H54 (cell line): ENCODE measurements at places on chromosomes 12 and 14.

- no peak for DNase-seq
These were observed 193.1 kb downstream of the SOX5 start for GRCh38 chr12:23756416-23756815.

GRCh38 chr14:33551963-33552362 is 398.9 kb downstream of the EGLN3 start:
- DNase-seq, result no peak

GRCh38 chr14:30751646-30752416 is 122.5 kb upstream of the COCH start:
- DNase-seq, result no peak

DNA sequence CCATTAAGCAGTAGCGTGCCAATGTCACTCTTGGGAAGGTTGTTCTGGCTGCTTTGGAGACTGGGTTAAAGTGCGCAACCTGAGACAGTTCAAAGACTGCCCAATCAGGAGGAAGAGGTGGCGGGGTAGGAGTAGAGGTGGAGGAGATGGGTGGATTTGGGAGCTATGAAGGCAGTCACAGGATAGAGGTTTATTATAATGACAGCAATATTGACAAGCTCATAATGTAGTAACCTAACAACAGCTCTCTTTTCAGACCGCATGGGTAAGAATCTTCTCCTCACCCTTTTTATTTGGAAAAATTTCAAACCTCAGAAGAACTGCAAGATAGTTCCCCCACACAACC is 5.3 kb upstream of the PSMD9 start:
- no peak for DNase-seq

- no peak for DNase-seq
These were observed 25.0 kb downstream of the LARP4 start for GRCh38 chr12:50425589-50426258.

GRCh38 chr12:108190529-108190928 is 61.4 kb downstream of the WSCD2 start:
- no peak for DNase-seq

GRCh38 chr12:15987696-15988095 is 76.6 kb downstream of the DERA start:
- no peak for DNase-seq

- DNase-seq, result no peak
These were observed 31.1 kb upstream of the EIF5 start for GRCh38 chr14:103302966-103303365.

- no peak for DNase-seq
These were observed 154.2 kb downstream of the NRXN3 start for GRCh38 chr14:78324353-78324752.

DNA sequence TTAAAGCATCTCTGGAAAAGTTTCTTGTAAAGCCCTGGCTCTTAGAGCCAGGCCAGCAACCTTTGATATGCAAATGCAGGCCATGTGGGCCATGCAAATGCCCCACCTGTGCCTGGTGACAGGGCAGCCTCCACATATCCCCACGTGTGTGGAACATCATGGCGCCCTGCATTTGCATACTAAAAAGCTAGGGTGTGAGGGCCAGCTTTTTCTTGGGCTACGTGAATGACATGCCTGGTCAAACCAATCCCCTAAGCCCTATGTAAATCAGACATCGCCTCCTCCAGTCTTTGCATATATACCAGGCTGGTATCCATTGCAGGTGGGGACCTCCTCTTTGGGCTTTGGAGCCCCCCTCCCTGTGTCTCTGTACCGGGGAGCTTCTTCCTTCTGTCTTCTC is 6.4 kb downstream of the CSRP2 start:
- DNase-seq, result no peak

- no peak for DNase-seq
These were observed 56.7 kb downstream of the BEGAIN start for GRCh38 chr14:100530270-100531072.

DNA sequence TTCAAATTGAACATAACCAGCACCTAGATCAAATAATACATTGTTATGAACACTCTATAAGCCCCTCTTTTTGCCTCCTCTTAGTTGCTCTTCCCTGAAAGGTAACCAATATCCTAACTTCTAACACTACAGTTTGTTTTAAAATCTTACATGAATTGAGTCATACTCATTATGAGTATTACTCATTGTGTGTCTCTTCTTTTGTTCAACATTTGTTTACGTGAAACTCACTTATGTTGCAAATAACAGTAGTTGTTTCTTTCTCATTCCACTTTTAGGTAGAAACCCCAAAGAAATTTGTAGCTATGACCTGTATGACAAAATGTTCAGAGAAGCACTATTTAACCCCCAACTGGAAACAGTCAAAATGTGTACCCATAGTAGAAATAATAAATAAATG is 6.6 kb downstream of the LRRC9 start:
- DNase-seq, result no peak

DNA sequence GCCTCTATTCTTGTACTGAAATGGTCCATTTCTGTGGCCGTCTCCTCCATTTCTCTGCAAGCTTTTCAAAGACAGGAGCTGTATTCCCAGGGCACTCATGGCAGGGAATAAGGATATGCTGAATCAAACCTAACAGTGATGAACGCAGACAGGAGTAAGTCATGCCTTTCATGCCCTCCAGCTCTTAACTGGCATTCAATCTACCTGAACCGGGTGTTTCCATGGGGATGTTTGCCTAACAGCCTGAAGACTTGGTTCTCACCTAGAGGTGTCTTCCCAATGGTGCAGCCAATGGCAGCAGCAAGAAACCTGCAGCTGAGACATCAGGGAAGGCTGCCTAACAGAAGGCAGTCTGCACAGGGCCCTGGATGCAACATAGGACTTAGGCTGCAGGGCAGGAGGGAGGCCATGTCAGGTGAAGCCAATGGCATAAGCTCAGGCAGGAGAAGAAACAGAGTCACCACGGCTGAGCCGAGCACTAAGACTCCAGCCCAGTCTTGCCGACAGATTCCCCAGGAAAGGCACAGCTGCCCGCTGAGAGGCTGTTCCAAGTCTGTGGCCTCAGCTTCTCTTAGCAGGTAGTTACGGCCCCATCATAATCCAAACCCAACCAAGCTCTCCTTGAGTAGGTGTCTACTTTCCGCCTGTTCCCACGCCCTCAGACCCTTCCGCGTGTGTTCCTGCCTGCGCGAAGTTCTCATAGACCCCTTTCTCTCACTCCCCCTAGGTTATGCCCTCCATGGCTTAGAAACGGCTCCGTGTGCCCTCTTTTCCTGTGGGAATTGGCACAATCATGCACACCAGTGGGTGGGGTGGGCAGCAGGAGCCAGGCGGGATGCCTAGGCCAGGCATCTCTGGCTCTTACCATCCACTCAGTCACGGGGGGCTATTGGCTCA is 44.1 kb downstream of the VWF start:
- DNase-seq, result no peak

- no peak for DNase-seq
These were observed 169.2 kb downstream of the SLC41A2 start for GRCh38 chr12:104788840-104789271.

DNA sequence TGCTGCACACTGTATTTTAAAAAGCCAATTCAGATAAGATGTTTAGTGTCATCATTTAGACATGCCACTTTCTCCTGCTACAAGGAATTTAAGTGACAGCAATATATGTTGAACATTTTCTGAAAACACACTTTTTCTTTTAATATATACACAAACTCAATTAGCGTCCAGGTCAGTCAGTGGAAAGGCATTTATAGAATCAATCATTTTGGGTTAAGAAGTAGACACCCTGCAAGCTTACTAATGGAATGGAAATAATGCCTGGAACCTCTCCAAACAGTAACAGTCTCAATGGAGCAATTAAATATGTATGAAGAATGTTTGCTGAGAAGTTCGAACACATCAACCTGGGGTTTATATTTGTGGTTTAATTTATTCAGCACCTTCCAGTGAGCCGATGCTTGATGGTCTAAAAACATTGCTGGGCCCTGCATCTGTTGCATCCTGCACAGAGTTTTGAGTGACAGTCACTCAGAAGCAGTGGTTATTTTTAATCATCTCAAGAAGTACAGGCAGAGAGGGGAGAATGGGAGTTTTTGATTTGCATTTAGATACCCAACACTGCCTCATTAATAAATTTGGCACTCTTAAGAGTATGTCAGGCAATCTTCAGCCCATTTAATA is 410.7 kb downstream of the TMEM117 start:
- no peak for DNase-seq

GRCh38 chr12:45977620-45978019 is 12.8 kb downstream of the SCAF11 start:
- DNase-seq, result no peak

DNA sequence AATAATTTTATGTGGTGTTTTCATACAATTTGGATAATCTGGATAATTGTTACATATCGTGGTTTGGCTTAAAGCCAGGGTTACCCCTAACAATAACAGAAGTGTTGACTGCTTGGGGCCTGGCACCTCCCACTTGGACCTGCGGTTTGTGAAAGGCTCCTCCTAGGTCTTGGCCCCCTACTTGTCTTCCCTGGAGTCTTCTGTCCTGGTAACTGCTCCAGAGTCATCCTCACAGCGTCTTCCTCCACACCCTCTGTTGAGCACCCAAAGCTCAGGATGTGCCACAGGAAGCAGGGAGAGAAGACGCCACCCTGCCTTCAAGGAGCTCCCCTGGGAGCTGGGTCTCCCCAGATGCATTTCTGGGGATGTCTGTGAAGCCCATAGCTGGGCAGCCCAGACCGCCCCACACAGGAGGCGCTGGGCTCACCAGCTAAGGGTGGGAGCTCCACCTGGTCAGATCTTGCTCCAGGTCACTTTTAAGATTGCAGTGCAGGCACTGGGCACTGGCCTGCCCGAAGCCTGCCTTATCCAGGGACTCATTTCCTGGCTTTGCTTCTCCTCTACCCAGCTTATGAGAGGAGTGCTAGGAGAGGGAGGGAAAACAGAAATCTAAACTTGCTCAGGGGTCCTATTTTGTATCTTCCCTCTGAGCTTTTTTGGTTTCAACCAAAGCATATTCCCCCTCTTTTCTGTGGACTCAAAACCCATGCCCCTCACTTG is 98.2 kb downstream of the ZFP36L1 start:
- DNase-seq, result no peak

DNA sequence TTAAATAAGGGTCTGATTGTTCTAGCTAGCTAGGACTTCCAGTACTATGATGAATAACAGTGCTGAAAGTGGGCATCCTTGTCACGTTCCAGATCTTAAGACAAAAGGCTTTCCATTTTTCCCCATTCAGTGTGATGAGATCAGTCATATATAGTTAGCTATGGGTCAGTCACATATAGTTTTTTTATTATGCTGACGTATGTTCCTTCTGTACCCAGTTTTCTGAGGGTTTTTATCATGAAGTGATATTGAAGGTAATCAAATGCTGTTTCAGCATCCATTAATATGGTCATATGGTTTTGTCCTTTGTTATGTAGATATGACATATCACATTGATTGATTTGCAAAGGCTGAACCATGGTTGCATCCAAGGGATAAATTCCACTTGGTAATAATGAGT is 800.1 kb upstream of the FBXO33 start:
- no peak for DNase-seq

DNA sequence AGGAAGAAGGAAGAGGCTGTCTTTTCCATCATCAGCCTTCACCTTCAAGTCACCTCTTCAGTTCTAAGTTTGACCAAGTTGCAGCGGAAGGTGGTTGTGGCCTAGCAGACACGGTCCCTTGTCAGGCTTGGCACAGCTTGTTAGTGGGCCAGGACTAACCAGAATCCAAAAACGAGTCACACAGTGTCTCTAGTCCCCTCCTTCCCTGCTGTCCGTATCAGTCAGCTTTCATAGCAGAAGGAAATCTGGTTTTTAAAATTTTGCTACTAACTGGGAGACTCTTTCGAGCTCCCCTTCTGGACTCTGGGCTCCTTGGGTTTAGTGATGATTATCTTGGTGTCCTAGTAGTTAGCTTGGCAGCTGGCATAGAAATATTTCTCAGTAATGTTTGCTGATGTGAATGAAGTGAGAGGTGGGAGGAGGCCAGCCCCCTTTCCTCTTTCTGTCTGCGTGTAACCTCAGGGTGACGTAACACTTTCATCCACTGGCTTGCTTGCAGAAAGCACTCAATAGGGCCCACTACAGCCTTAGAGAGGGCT is 3.8 kb downstream of the ETV6 start:
- DNase-seq, result no peak

DNA sequence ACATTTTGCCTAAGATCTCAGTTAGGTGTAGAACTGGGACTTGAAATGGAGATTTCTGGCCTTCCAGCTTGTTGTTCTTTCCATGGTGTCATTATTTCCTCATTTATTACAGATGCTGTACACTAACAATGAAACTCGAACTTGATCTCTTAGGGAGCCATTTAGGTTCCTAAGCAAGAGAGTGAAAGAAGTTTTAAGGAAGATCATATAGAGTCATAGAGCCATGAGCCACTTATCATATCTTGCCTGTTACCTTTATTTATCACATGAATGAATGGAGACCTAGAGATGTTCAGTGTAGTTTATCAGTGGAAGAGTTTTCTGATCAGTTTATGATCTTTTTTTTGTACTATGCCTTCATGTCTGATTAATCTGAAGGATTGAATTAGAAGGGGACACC is 9.9 kb downstream of the HELB start:
- no peak for DNase-seq

- no peak for DNase-seq
These were observed 17.6 kb upstream of the AMIGO2 start for GRCh38 chr12:47097276-47097896.

GRCh38 chr14:79601579-79601978 is 609.7 kb downstream of the DIO2 start:
- no peak for DNase-seq

- DNase-seq, result no peak
These were observed 21.0 kb upstream of the CIPC start for GRCh38 chr14:77077040-77077439.

GRCh38 chr12:66144791-66145754 is 14.5 kb upstream of the LLPH start:
- no peak for DNase-seq

DNA sequence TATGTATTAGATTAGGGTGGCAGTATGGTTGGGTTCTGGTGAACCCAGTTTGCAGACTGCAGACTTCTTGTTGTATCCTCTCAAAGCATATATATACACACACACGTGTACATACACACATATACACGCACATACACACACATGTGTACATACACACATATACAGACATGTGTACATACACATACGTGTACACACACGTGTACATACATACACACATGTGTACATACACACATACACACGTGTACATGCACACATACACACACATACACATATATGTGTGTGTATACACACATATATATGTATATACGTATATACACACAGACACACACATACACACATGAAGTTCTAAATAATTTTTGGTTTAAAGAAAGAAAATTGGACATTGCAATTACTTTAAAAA is 780.2 kb downstream of the FLRT2 start:
- DNase-seq, result no peak

GRCh38 chr14:73189651-73190050 is 47.7 kb upstream of the PAPLN start:
- DNase-seq, result no peak

- no peak for DNase-seq
These were observed 155.5 kb downstream of the DACT1 start for GRCh38 chr14:58793131-58793740.

GRCh38 chr12:14588571-14588970 is 20.9 kb upstream of the PLBD1 start:
- DNase-seq, result no peak
